NCI-H2171 (cell line): ENCODE measurements at places on chromosomes 6 and 20.

DNA sequence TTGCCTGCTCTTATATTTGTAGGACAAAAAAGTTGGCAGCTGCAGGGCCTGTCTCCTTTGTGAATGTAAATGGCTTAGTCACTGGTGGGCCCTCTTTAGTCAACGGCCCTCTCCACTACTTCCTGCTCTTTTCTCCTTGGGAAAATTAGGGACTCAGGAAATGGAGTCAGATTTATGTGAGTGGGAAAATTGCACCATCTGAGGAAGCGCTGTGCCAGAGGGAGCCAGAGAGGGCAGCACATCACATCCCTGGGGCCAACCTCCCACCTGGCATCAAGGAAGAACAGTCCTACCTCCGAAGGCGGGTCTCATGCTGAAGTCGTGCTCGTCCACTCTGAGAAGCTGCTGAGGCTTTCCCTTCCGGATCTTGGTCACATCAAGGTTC, 15.6 kb downstream of the GABRR2 start:
- no peak for DNase-seq

DNA sequence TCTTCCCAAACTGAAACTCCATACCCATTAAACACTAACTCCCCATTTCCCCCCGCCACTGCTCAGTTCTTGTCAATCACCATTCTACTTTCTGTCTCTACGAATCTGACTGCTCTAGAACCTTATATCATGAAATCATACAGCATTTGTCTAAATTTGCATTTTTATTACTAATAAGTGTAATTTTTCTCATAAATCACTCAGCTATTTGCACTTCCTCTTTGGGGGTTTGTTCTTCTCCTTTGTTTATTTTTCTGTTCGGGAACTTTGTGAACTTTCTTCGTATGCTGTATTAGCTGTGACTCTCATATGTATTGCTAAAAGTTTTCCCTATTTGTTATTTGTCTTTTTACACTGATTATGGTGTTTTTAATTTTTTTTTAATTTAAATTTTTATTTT, 152.2 kb downstream of the SLC16A10 start:
- DNase-seq = no peak

GRCh38 chr20:17678886-17679285, 3.2 kb downstream of the RRBP1 start:
- DNase-seq = no peak

- DNase-seq = no peak
These were observed 269.9 kb downstream of the BCKDHB start for GRCh38 chr6:80376411-80376810.

- no peak for DNase-seq
These were observed 32.8 kb downstream of the RAB22A start for GRCh38 chr20:58342104-58342945.

- DNase-seq = no peak
These were observed 333.9 kb upstream of the SOX4 start for GRCh38 chr6:21259660-21260059.

GRCh38 chr6:124659427-124659826, 302.8 kb upstream of the RNF217 start:
- no peak for DNase-seq

- no peak for DNase-seq
These were observed 156.8 kb upstream of the RUNX2 start for GRCh38 chr6:45171380-45171779.

DNA sequence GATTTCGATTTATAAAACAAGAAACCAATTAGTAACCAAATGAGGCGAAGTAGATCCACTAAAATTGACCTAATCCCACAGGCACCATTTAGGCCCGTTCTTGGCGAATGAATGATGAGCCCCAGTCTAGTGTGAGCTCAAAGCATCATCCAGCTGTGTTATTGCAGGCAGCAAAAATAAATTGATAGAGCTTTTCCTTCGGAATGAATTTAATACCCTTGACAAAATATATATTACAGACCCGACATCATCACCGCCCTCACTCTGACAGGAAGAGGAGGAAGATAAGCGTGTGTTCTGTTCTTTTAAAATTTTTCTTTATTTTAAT, 7.8 kb downstream of the SIM1 start:
- DNase-seq = no peak

GRCh38 chr6:80382811-80383210, 276.3 kb downstream of the BCKDHB start:
- DNase-seq = no peak

GRCh38 chr6:145112711-145113148, 622.6 kb downstream of the EPM2A start:
- no peak for DNase-seq
